B cell (primary cell): ENCODE measurements at places on chromosomes 16 and 17. TPM values are rescaled to one million over a fixed set of nuclear protein-coding genes. Genes with fewer than 3 reads are reported as not detected.

FBXO39 gene
- polyA plus RNA-seq, result 0.12 and 0.13 TPM in 2 replicates

C16orf92 gene
- polyA plus RNA-seq, result not detected in 2 replicates

FZD2 gene
- polyA plus RNA-seq, result 1.1 and 1.6 TPM in 2 replicates

HS3ST3B1 gene
- 0.75 and 1.1 TPM in 2 replicates for polyA plus RNA-seq

RCVRN gene
- polyA plus RNA-seq, result 0.16 TPM in 1 of 2 replicates, not detected in the other

TAC4 gene
- not detected in 2 replicates for polyA plus RNA-seq

RANBP10 gene
- polyA plus RNA-seq, result 26.8 and 29.0 TPM in 2 replicates

MMP25 gene
- polyA plus RNA-seq, result 0.12 and 0.40 TPM in 2 replicates

AOC3 gene
- 1.5 and 2.7 TPM in 2 replicates for polyA plus RNA-seq

ESRP2 gene
- 0.09 and 0.12 TPM in 2 replicates for polyA plus RNA-seq

CDR2L gene
- 0.03 and 0.07 TPM in 2 replicates for polyA plus RNA-seq

RPS15A gene
- 4,835 and 5,957 TPM in 2 replicates for polyA plus RNA-seq

KRTAP2-3 gene
- not detected in 2 replicates for polyA plus RNA-seq

ZNF624 gene
- 1.5 and 2.2 TPM in 2 replicates for polyA plus RNA-seq

IL21R gene
- polyA plus RNA-seq, result 32.1 and 49.9 TPM in 2 replicates
